ENCODE measurements at places on chromosomes 2 and 18. TPM values are rescaled to one million over a fixed set of nuclear protein-coding genes. Genes with fewer than 3 reads are reported as not detected.
A peak's percentile ranks its signal among the peaks of the same experiment; 100 is the strongest.

DNA sequence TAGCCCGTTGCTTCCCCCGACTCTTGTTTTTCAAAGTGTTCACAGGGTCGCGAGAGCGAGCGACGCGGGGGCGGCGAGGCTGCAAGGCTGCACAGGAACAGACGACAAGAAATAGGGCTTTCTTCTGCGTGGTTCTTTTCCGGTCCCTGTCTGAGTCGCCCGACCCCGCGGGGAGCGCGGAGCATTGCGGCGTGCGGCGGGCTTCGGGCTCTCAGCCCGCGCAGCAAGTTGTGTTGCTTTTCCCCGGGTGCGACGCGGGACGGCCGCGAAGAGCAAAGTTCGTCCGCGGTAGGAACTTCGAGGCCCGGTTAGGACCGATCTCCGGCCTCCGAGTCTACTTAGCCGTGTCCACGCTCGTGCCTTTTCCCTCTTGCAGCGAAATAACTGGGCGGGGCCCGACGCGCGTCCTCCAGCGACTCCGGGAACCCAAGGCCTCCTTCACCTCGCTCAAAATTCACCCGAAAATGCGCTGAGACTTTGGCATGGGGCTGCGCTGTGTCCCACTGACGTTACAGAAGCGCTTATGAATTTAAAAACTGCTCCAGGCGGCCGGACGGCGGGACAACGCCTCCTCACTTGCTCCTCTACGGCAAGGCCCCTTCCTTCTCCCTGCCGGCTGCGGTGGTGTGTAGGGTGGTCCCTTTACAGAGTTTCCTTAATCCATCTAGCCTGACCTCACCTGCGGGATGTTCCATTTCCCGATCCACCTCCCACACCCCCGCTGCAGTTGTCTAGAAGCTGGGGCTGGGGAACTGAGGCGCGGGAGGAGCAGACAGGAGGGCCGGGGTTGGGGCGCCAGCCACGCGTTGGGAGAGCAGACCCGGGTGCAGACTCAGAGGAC is 1.5 kb upstream of the BCL2L11 start:
- peak; percentile 13 for DNase-seq

- no peak for DNase-seq
Observed at GRCh38 chr2:197033222-197033621, 106.7 kb upstream of the PGAP1 start.

GRCh38 chr2:189782221-189782671 is 1.9 kb downstream of the ORMDL1 start:
- DNase-seq, result no peak

DNA sequence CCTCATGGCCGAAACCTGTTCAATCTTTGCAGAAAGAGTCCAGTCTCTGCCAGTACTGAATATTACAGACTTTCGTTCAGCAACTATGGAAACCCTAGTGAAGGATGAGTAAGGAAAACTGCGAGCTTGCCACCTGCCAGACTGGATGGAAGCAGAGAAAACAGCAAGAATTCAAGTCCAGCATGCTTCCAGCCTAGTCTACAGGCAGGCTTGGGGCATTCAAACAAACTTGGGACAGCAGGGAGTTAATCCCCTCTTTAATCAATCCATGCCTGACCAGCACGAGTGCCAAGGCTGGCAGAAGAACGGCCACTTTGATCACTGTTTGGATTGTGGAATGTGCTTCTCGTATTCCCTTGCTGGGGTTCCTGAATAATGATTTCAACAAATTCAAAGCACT is 145.2 kb downstream of the EPHA4 start:
- DNase-seq, result no peak

GRCh38 chr2:232641153-232641848 is 7.9 kb downstream of the EFHD1 start:
- DNase-seq, result no peak

- DNase-seq, result no peak
Observed at GRCh38 chr2:238947920-238948710, 100.2 kb downstream of the TWIST2 start.

Gene HOXD12
- total RNA-seq, result not detected

Gene PSMD14
- total RNA-seq, result 64.3 TPM

DNA sequence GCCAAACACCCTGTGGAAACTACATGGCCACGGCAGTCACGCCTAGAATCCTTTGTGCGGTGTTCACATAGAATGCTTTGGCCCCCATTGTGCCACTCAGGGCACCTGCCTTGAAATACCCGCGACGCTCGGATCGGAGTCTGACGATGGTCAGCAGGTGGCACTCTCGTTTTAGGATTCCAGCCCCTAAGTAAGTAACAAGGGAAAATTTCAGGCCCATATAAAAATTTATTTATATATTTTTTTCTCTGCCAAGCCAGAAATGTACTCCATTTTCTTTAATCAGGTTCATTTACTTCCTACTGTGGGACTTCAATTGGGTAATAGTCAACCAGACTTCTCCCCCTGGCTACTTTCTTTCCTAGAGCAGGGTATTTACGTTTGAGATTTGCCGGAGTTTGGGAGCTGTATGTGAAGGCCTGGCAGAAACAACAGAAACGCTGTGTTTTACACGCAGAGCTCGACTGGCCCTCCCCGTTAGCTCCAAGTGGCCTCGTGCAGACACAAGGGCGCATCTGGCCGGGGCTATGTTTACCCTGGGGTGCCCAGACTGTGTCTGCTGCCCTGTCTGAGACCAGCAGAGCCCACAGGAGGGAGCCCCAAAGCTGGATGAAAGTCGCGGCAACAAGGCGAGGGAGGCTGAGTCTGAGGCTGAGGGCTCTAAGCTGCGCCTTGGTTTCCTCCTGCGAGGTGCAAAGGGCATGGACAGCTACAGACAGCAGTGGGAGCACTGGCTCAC is 41.6 kb downstream of the LRRC30 start:
- peak; percentile 67 for DNase-seq
